MCF 10A (cell line): ENCODE measurements at places on chromosomes 12 and 14.
A peak's percentile ranks its signal among the peaks of the same experiment; 100 is the strongest.

DNA sequence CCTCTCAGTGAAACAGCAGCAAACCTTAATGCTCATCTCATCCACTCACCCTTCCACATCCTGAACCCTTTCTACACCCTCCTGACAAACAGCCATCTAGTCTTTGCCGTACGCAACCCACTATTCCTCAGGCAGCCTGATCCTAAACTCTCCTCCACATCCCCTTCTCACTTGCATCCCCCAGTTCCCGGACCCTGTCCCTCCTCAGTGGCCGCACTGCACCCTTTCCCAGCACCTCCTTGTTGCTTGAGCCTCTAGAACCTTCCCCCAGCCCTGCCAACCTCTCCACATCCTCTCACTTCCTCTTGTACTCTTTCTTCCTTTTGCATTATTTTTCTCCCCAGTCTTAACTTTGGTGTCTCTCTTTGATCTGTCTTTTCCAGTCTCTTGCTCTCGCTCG is 42.9 kb downstream of the IQSEC3 start:
- no peak for DNase-seq

DNA sequence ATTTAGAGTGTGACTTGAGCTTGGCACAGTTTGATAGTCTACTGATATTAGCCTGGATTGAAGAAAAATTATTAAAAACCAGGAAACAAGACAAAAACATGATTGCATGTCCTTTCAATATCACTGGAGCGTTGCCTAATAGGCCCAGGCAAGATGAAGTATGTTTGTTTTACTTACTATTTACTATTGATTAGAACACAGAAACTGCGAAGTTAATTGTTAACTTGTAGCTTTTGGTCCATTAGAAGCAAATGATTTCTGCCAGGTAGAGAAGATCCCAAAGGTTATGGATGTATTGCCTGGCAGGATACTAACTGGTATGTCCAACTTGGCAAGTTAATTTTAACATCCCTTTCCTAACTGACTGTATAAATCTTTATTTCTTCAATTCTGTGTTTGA is 268.9 kb downstream of the ETNK1 start:
- DNase-seq = no peak

DNA sequence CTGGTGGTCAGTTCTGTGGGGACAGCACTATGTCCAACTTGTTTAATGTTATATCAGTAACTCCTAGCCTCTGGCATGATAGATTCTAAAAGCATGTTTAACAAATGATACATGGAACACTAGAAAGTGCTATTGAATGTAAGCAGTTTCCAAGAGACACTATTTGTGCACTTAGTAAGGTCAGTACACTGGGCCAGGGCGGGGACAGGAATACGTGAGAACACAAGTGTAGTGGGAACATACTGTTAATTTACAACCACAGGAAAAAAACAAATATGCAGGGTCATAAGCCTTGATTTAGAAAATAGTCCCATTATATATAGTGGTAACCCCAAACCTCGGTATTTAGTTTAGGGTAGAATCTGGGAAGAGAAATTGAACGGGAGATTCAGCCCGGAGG is 88.9 kb upstream of the SLC38A2 start:
- DNase-seq = no peak

- no peak for DNase-seq
Observed at GRCh38 chr12:117098361-117099217, 627 bp downstream of the TESC start.

GRCh38 chr12:31477687-31478086 is 113.2 kb downstream of the DENND5B start:
- DNase-seq = no peak

DNA sequence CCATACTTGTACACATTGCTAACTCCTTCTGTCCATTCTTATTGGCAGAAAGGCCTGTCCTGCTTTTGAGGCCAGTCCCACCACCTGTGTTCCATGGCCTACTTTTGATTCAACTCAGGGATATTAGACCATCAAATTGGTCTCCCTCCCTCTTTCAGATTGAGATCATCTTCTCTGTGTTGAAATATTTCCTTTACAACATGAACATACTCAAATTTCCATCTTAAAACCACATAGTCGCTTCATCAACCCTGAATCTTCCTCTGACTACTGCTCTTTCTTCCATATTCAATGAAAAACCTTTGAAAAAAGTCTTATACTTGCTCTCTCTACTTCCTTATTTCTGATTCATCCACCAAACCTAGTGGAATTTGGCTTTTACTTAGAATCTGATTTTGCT is 34.9 kb downstream of the TRMT5 start:
- DNase-seq = no peak

DNA sequence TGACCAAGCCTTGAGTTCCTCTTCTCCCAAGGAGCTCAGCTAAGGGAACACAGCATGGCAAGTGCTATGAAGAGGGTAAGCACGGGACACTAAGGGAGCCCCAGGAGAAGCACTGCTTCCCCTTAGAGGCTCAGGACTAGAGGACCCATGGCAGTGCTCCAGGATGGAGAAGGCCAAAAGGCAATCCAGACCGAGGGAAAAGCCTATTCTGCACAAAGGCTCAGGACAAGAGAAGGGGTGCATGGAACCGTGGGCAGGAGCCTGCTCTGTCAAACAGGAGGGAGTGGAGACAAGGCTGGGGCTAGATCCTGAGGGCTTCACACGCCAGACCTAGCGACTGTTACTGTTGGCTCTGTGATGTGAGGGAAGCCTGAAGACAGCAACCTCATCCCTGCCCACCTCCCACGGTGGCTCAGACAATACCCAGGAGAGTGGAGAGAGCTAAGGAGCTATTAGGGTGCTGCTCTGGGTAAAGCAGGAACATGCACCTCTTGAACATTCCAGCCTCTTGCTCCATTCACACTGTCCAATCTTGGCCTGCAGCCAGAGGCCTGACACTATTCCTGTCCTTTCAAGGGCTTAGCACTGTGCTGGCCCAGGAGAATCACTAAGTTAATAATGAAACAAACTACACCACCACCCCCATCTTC is 24.2 kb downstream of the OTUB2 start:
- DNase-seq = no peak

GRCh38 chr14:64654246-64654900 is 49.9 kb upstream of the PLEKHG3 start:
- peak; percentile 87 for DNase-seq

GRCh38 chr14:30520536-30520935 is 38.4 kb upstream of the G2E3 start:
- DNase-seq = no peak

DNA sequence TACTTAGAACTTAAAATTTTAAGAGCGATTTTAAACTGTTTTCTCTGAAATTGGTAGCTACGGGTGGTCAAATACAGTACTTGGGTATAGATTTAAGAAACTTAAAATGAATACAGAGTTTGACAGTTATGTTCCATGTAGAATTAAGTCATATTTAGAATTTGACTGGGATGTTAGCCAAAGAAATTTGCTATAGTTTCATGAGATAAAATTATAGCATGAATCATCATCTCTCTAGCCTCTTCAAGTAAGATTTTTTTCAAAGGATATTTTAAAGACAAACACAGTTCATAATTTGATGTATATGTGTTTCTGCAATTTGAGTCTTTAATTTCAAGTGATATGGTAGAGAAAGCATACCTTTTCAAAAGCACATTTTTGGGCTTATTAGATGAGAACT is 41.0 kb downstream of the ZCRB1 start:
- DNase-seq = peak; percentile 5

DNA sequence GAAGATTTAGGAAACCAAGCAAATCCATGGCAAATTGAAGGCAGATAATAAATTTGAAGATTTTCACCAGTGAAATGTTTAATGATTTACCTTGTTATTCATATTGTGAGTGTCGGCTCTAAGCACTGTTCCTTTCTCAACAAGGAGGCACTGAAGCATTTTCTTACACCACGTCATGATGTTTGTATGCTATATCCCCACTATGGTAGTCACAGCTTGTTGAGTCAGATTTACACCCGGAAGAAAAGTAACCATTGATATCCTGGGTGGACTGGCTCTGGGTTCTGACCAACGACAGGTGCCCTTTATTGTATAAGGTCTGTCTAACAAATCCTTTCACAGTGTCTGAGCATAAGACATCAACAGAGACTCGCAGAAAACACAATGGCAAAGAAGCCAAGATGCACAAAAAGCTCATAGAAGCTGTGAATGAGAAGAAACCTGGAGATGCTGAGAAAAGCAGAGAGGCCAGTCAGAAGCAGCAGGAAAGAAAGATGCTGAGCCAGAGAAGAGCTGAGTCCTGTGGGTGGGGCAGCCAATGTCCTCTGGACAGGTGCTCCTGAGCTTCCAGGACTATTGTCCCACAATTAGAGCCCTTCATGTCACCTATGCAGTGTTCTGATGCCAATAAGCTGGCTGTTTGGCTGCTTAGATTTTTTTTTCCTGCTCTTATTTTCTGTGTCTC is 49.7 kb upstream of the ARHGAP5 start:
- peak; percentile 58 for DNase-seq

- no peak for DNase-seq
Observed at GRCh38 chr12:98419795-98420404, 95.5 kb upstream of the TMPO start.

GRCh38 chr14:58488550-58488949 is 61.0 kb downstream of the KIAA0586 start:
- peak; percentile 45 for DNase-seq

- peak; percentile 6 for DNase-seq
Observed at GRCh38 chr12:52582486-52582885, 8.8 kb upstream of the KRT74 start.

- peak; percentile 85 for DNase-seq
Observed at GRCh38 chr14:100416921-100417860, 94.1 kb downstream of the SLC25A47 start.

DNA sequence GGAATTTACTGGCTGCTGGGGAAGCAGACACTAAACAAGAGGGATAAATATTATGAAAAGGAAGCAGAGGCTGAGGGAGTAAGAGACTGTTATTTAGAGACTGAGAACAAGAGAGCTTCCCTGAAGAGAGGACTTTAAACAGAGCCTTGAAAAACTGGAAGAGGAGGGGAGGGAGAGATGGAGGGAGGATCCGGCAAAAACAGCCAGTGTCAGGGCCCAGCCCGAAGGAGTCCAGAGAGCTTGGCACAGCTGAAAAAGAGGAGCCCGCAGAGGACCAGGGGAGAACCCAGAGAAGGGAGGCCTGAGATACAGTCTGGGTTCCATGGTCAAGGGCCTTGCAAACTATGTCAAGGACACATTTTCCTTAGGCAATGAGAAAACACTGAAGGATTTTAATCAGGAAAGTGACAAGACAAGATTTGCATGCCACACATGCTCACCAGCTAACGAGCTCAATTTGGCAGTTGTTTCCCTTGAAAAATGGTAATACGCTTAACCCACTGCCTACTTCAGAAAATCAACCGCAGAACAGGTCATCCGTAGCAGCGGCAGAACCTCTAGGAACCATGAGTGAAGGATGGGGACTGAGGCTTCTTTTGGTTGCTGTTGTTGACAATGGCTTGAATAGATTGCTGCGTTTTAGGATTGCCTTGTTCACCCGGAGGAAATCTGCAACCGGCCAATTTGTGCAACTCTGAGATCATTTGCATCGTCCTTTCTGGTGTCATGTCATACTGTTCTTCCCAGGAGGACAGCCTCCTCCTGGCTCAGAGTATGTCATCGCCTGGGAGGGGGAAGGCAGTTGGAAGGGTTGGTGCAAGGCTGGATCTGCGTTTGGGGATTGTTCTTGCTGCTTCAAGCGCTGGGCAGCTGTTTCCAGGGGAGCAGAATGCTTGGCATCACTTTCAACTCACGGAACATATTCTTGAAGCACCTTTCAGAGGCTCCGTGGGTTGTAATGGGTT is 108.2 kb downstream of the PRMT8 start:
- no peak for DNase-seq
